Thoracic aorta (tissue), 2 donors: ENCODE measurements at places on chromosomes 6 and 20.

GRCh38 chr20:49647550-49647949 lies 66.1 kb downstream of the B4GALT5 start:
- no peak for DNase-seq
- no peaks in the 10 kb centered on the region for H3K27me3 ChIP-seq
- H3K4me3 ChIP-seq, result no peak overlapping the region

- H3K4me1 ChIP-seq, result peaks cover 14% of the 10 kb centered on the region
- H3K27me3 ChIP-seq, result no peaks in the 10 kb centered on the region
- no peak overlapping the region for H3K27ac ChIP-seq
Observed at GRCh38 chr6:28978959-28979561, 26.1 kb downstream of the ZNF311 start.

DNA sequence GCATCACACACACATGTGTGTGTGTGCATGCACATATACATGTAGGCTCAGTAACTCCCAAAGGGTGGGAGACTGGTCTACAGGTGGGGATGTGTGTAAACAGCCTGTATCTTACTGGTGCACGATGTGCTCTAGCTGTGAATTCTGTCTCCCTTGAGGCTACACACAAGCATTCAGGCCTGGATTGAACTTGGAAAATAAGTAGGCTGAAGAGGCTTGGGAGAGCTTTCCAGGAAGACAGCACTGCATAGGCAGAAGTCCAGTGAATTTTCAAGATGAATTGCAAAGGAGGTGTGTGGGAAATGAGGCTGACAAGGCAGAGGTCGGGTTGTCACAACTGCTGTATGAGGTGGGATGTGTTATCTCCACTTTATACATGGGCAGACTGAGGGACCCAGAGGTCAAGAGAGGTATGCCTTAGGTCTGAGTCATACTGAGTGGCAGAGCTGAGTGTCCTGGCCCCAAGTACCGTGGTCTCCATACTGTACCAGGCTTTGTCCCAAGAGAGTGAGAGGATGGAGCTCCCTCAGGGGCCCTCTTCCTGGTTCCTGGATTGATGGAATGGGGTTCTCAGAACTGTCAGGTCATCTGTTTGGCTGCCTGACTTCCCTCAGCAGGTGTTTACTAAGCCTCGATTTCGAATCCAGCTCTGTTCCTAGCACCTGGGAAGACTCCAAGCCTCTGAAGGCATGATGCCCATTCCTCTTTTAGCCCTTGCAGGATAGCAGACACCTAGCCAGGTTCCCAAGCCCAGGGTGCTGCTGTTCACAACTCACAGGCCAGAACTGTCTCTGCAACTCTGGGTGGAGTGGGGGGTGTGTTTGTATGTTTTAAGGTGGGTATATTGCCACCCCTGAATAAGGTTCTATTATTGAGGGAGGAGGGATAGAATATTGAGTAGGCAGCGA lies 14.4 kb downstream of the SNPH start:
- H3K27me3 ChIP-seq, result no peaks in the 10 kb centered on the region
- no peaks in the 10 kb centered on the region for H3K36me3 ChIP-seq
- DNase-seq, result no peak
- no peaks in the 10 kb centered on the region for H3K4me1 ChIP-seq
- H3K4me3 ChIP-seq, result no peak overlapping the region

GRCh38 chr20:50175938-50176933 lies 14.4 kb upstream of the CEBPB start:
- no peaks in the 10 kb centered on the region for H3K36me3 ChIP-seq
- DNase-seq, result no peak
- H3K27ac ChIP-seq, result no peak overlapping the region
- H3K4me3 ChIP-seq, result no peak overlapping the region
- peaks cover 4% of the 10 kb centered on the region for H3K4me1 ChIP-seq
- H3K27me3 ChIP-seq, result no peaks in the 10 kb centered on the region

GRCh38 chr6:47428288-47428687 lies 49.3 kb upstream of the CD2AP start:
- no peaks in the 10 kb centered on the region for H3K27me3 ChIP-seq
- no peak for DNase-seq
- no peaks in the 10 kb centered on the region for H3K36me3 ChIP-seq
- H3K27ac ChIP-seq, result no peak overlapping the region

DNA sequence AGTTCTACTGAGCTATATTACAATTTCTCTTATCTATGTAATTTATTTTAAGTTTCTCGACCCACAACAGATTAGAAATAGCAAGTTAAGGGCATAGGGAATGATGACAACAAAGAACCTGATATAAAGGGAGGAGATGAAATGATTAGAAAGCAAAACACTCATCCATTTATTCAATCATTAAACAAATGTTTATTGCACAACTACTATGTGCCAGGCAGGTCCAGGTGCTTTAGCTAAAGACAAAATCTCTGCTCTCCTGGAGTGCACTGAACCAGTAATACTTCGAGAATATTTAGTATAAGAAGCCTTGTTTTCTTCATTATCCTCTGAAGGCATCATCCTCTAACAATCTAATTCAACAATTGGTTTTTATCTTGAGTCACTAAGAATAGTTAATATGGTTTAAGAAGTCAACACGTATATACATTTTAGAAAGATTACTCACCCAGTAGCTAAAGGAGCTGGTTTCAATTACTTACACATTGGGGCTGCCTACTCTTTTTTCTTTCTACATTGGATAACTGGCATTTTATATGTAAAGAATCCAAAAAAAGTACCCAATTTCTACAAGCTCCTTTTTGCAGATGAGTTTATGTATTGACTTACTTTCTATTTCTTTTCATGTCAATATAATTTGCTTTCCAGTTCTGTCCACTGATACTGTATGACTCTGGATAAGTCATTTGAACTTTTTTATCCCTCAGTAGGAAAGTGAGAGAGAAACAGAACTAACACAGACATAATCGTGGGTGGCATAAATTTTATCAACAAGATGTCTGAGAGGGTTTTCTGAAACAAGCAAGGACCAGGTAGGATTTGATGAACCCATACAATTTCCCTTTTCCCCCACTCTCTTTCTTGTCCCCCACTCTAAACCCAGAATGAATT lies 312.6 kb downstream of the CLIC5 start:
- no peak overlapping the region for H3K27ac ChIP-seq
- no peaks in the 10 kb centered on the region for H3K36me3 ChIP-seq
- DNase-seq, result no peak

DNA sequence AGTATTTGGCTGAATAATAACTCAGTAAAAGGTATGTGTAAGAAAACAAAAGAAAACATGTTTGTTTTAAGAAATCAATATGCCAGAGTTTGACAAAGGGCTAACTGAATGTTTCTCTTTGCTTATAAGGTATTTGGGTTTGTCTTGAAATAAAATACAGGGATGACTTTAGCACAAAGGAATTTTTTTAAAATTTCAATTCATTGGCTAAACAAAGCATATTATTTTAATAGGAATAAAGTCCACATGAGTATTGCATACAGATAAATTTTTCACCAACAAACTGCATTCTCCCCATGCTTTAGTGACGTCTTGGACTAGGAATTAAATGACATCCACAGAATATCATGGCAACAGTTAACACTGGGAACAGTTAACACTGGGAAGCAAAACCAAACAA lies 480.0 kb upstream of the JAG1 start:
- H3K4me3 ChIP-seq, result no peak overlapping the region
- no peaks in the 10 kb centered on the region for H3K27me3 ChIP-seq
- DNase-seq, result no peak
- H3K36me3 ChIP-seq, result no peaks in the 10 kb centered on the region

DNA sequence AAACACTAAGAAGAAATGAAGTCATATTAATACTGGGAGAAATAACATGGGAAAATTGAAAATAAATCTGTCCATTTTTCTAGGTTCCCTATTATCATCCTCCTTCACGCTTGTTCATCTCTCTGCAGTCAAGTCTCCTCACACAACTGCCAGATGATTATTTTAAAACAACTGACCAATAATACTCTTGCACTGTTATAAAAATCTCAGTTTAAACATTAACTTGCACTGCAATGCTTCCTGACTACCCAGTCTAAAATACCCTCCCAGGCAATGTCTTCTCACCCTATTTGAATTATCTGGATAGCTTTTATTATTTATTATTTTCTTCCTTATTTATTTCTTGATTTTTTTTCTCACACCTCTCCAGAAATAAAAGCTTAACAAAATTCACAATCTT lies 5.7 kb downstream of the EYS start:
- no peaks in the 10 kb centered on the region for H3K36me3 ChIP-seq
- no peaks in the 10 kb centered on the region for H3K27me3 ChIP-seq
- no peak for DNase-seq
- H3K4me3 ChIP-seq, result no peak overlapping the region

DNA sequence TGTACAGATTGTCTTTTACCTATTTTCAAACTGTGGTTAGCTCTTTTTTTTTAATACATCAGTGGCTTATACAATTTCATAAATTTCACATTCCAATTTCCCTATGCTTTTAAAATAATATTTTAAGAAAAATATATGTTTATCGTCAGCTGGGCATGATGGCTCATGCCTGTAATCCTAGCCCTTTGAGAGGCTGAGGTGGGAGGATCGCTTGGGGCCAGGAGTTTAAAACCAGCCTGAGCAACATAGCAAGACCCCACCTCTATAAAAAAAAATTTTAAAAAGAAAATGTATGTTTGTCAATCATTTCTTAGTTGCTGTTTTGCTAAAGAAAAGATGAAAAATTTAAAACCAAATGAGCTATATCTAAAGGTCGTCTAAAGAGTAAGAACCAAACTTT lies 3.4 kb downstream of the GJA1 start:
- peaks cover 4% of the 10 kb centered on the region for H3K4me1 ChIP-seq
- H3K36me3 ChIP-seq, result no peaks in the 10 kb centered on the region
- peak overlapping the region; percentile 94 for H3K27ac ChIP-seq
- DNase-seq, result no peak

- H3K36me3 ChIP-seq, result no peaks in the 10 kb centered on the region
- no peak overlapping the region for H3K4me3 ChIP-seq
- no peaks in the 10 kb centered on the region for H3K4me1 ChIP-seq
- no peaks in the 10 kb centered on the region for H3K27me3 ChIP-seq
- no peak for DNase-seq
Observed at GRCh38 chr20:61482056-61482887, 230.2 kb downstream of the CDH4 start.
